ENCODE measurements at places on chromosomes 7 and 10.

- DNase-seq = no peak
Measured at GRCh38 chr7:601595-602340, 82.1 kb upstream of the PDGFA start.

DNA sequence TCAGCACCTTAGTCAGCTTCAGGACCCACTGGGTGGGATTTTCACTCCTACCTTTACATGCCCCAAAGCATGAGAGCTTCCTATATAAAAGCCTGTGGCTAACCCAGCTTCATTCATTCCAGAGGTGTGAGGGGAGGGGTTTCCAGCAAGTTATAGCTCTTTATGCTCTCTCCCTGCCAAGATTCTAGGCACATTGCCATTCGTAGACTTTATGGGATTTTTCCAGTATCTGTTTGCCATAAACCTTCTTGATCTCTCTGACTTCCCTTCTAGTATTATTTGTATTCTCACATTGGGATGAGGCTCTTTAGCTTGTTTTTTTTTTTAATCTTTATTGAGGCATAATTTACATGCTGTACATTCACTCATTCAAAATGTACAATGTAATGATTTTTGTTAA lies 67.5 kb downstream of the POU6F2 start:
- DNase-seq = no peak

GRCh38 chr7:81165070-81165469 lies 246.2 kb upstream of the SEMA3C start:
- DNase-seq = no peak

- DNase-seq = no peak
Measured at GRCh38 chr10:86671985-86672710, 3.8 kb downstream of the LDB3 start.

GRCh38 chr7:128703609-128704241 lies 31.6 kb downstream of the GARIN1A start:
- no peak for DNase-seq

GRCh38 chr10:91897421-91897820 lies 11.9 kb downstream of the FGFBP3 start:
- DNase-seq = no peak

- no peak for DNase-seq
Measured at GRCh38 chr10:84876116-84876999, 548.0 kb downstream of the CCSER2 start.

DNA sequence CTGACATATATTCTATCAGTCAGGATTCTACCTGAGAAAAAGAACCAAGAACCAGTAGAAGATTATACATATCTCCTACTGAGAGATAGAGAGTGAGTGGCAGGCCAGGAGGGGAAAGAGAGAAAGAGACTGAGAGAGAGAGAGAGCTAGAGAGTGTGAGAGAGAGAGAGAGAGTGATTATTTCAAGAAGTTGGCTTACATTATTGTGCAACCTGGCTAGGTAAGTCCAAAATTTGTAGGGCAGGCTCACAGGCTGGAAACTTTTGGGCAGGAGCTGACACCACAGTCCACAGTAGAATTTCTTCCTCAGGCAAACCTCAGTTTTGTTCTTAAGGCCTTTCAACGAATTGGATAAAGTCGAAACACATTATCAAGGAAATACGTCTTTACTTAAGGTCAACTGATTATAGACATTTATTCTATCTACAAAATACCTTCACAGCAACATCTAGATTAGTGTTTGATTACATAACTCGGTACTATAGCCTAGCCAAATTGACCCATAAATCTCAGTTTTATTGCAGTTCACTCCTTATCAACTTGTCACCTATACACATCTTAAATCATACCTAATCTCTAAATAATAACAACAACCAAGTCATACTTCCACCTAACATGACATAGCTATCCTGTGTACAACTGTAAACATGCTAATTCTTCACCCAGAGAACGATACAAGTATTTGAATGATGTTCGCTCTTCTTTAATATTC lies 17.0 kb upstream of the CYP2C18 start:
- no peak for DNase-seq
